ENCODE measurements at places on chromosomes 11 and 22.

GRCh38 chr22:22887621-22888503 is at the start of gene IGLL5:
IGLL5 (plus strand) TSS chr22:22887816; CDS start chr22:22888054, 238 bp downstream.
- no peak for DNase-seq

GRCh38 chr11:67581469-67581868 is 2.1 kb upstream of the GSTP1 start:
- DNase-seq = no peak

DNA sequence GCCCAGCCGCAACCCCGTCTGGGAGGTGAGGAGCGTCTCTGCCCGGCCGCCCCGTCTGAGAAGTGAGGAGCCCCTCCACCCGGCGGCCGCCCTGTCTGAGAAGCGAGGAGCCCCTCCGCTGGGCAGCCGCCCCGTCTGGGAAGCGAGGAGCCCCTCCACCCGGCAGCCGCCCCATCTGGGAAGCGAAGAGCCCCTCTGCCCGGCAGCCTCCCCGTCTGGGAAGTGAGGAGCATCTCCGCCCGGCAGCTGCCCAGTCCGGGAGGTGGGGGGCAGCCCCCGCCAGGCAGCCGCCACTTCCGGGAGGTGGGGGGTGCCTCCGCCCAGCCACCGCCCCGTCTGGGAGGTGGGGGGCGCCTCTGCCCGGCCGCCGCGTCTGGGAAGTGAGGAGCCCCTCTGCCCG is 70.6 kb downstream of the STK33 start:
- DNase-seq = no peak

- DNase-seq = no peak
These were observed 25.1 kb upstream of the FXYD6 start for GRCh38 chr11:117901601-117902000.

DNA sequence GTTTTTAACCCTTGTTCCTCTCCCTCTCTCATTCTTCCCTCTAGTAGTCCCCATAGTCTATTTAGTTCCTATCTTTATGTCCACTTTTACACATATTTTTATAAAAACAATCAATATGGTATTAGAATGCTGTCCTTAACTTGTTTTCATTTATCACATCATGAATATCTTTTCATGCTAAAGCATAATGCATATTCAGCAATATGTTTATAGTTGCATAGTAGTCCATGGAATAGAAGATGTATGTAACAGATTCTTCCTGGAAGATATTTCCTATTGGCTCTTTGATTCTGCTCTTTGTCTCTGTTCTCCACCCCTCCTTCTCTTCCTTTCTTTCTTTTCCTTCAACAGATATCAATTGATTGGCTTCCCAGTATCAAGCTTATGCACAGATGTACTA is 1047.1 kb upstream of the TENM4 start:
- DNase-seq = no peak

- no peak for DNase-seq
These were observed 123.4 kb upstream of the CSNK2A3 start for GRCh38 chr11:11476499-11476898.

DNA sequence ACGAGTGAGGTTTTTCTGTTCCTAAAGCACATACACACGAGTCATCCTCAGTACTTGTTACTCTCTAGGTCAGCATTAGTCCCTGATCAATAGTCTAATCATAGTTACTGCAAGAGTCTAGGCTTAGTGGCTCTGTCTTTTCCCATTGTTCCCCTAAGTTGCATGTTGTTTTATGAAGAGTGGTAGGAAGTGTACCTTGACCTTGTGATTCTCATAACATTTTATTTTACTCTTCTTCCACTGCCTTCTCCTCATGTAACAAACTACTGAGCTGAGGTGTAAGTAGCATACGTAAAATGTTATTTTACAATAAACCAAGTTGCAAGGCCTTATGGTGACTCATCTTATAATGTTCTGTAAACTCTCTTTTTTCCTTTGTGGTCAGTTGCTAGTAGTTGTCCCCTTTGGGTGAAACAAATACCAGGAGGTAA is 15.0 kb downstream of the METTL15 start:
- DNase-seq = no peak

DNA sequence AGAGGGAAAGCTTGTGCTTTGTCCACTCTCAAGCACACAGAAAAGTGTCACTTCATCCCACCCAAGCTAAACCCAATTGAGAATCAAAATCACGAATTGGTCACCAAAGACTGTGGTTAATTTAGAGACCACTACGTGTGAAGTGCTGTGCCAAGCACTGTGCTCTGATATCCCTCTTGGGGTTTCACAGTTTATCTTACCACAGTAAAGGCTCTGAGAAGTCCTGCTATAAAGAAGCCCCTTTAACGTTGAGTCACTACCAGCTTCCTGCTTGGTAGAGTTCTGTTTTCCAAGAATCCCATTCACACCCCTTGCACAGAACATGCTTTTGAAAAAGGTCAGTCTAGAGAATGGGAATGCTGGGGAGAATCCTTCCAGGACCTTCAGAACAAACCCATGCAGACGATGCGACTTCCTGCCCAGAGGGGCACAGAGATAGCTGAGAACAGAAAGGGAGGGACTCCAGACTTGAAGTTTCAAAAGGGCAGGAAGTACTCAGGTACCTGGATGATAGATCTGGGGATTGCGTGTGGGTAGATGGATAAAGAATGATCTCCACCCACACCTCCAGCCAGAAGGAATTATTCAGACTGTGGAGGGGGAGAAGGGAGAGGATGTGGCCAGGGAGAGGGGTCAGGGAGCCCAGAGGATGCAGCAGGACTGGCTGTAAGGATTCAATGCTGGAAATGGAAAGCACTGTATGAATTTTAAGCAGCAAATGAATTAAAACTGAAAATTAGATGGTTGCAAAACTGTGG is 18.1 kb upstream of the TSPAN18 start:
- DNase-seq = no peak

DNA sequence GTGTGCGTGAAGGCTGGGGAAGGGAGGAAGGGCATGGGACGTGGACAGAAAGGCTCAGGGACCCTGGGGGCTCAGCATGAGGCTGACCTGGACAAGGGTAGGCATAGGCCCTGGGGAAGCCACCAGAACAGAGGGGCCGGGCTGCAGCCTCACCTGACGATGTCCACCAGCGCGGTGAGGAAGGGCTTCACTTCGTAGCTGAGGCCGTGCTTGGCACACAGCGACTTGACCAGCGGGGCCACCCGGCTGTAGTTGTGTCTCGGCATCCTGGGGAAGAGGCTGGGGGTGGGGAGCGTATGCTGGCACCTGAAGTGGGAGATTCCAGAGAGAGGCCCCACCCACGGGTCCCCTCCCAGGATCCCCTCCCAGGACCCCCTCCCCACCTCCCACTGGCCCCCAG is 15.6 kb downstream of the FADS3 start:
- no peak for DNase-seq

DNA sequence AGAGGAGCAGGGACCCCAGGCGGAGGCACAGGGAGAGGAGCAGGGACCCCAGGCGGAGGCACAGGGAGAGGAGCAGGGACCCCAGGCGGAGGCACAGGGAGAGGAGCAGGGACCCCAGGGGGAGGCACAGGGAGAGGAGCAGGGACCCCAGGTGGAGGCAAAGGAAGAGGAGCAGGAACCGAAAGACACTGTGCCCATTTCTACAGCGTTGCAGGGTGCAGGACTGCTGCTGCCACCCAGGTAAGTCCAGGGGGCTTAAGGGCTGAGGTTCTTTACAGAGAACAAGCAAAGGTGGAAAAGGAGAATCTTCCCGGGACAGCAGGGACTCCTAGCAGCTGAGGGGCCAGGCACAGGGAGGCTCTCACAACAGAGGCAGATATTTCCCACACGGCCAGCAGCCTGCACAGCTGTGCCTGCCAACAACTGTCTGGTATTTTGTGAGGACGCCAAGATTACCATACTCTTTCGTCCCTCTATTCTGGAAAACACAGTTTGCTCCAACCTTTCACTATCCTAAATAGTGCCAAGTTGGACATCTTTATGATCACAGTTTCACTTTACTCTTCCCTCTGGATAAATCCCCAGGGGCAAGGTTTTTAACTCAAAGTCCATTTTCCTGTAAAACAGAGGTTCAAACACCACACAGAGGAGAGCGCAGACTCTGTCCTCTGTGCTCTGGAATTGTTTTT is 39.4 kb downstream of the SHANK2 start:
- no peak for DNase-seq

GRCh38 chr11:128361451-128362020 is 225.8 kb downstream of the ETS1 start:
- no peak for DNase-seq

DNA sequence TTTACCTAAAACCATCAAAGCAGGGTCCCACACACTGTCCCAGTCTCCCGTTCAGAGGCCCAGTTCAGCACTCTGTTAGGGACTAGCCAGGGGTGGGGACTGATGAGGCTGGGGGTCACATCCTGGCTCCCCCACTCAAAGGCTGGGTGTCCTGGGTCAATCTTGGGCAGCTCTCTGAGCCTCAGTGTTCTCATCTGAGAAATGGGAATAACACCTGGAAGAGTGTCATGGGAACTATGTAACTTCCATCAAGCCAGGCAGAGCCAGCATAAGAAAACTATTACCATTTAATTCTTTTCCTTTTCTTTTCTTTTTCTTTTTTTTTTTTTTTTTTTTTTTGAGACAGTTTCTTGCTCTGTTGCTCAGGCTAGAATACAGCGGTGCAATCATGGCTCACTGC is 38.4 kb downstream of the TPST2 start:
- DNase-seq = no peak

- DNase-seq = no peak
These were observed 240.8 kb downstream of the NELL1 start for GRCh38 chr11:20909995-20910726.

DNA sequence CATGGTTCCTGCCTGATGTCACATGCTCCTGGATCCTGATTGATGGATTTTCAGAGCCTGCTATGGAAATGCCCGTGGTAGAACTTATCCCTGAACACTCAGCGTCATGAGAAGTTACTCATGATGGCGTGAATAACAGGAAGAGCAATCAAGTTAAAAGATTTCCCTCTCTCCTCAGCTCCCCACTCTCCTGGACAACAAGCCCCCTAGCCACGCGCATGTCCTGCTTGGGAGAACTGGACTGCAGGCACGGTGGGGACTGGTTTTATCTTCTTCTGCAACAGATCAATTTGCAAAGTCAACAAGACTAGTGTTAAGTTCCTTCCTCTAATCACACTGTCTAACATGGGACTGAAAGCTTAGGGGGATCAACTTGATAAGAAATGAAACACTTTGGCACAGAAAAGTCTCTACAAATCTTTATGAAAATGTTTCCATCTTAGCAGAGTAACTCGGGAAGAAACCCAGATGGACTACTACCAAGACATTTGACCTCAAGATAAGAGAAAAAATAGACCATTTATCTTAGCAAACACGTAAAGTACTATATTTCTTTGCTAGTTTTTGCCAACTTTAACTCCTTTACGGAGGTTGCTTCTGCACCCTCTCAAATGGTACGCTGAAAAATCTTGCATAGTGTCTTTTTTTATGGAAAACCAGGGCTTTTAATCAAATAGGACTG is 27.6 kb downstream of the POU2AF1 start:
- DNase-seq = no peak

DNA sequence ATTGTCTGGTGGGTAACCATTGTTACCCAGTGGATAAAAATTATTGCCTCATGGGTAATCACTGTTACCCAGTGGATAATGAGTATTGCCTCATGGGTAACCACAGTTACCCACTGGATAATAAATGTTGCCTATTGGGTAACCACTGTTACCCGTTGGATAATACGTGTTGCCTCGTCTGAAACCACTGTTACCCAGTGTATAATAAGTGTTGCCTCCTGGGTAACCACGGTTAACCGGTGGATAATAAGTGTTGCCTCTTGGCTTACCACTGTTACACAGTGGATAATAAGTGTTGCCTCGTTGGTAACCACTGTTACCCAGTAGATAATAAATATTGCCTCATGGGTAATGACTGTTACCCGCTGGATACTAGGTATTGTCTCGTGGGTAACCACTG is 20.9 kb upstream of the NXPE4 start:
- DNase-seq = no peak

- no peak for DNase-seq
These were observed 52.5 kb downstream of the NECTIN1 start for GRCh38 chr11:119676461-119677020.

DNA sequence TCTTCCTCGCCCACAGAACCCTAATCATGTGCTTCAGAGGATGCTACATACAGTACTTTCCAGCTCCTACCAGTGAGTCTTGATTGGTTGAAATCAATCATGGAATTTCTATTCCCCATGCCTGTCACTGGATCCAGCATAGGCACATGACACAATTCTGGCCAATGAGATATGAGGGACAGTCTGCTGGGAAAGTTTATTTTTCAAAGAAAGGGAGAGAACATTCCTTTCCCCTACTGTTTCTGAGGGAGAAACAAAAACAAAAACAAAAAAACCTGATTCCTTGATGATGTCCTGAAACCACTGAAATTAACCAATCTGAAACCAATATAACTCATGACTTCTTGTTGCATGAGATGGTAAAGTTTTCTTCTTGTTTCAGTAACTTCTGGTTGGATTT is 3.3 kb upstream of the RCN1 start:
- DNase-seq = no peak

GRCh38 chr22:36954251-36955014 is 41.0 kb downstream of the CSF2RB start:
- DNase-seq = no peak

GRCh38 chr11:39249566-39250365 is 2209.7 kb downstream of the LRRC4C start:
- no peak for DNase-seq

DNA sequence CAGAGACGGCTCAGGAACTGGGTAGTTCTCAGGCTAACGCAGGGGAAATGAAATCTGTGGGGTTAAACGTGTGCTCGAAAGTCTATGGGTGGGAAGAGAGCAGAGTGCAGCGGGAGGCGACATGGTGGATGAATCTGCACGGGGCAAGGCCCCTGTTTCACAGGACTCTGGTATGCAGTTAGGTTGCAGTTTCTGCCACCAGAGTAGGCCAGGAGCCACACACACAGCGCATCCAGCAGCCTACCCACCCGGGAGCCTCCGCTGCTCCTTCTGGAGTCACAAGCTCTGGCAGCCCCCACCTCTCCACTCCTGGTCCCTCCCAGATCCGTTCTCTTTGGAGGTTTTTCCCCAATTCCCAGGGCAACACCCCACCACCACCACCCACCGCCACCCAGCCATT is 27.0 kb downstream of the SPATA19 start:
- no peak for DNase-seq

- DNase-seq = no peak
These were observed 1.9 kb upstream of the ATL3 start for GRCh38 chr11:63672936-63673539.

DNA sequence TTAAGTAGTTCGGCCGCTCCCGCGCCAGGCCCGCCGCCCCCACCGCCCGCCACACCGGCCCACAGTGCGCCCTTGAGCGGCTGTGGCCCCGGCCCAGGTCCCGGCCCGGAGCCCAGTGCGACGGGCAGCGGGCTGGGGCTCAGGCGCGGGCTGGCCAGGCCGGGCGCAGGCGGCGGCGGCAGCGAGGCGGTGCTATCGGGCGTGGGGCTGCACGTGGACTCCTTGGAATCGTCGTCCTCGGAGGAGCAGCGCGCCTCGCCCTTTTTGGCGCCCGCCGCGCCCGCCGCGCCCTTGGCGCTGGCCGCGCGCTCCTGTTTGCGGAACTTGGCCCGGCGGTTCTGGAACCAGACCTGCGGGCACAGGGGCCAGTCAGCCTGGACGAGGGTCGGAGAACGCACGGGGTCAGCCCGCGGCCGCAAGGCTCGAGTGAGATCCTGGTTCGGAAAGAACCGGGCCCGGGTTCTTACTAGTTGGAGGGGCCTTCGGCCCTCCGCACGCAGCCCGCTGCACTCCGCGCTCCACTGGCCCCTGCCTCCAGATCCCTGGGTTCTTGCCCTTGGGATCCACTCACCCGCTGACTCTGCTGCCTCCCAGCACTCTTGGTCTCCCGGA is 4.0 kb downstream of the PHOX2A start:
- DNase-seq = no peak

- DNase-seq = no peak
These were observed 706 bp upstream of the CXCR5 start for GRCh38 chr11:118883004-118883367.

- DNase-seq = no peak
These were observed 24.6 kb downstream of the MYBPC3 start for GRCh38 chr11:47327949-47328348.
